Renal cortical epithelial cell (primary cell): ENCODE measurements at places on chromosomes 6 and 20.

GRCh38 chr6:158085261-158086053 lies 82.6 kb downstream of the SERAC1 start:
- no peak for DNase-seq

DNA sequence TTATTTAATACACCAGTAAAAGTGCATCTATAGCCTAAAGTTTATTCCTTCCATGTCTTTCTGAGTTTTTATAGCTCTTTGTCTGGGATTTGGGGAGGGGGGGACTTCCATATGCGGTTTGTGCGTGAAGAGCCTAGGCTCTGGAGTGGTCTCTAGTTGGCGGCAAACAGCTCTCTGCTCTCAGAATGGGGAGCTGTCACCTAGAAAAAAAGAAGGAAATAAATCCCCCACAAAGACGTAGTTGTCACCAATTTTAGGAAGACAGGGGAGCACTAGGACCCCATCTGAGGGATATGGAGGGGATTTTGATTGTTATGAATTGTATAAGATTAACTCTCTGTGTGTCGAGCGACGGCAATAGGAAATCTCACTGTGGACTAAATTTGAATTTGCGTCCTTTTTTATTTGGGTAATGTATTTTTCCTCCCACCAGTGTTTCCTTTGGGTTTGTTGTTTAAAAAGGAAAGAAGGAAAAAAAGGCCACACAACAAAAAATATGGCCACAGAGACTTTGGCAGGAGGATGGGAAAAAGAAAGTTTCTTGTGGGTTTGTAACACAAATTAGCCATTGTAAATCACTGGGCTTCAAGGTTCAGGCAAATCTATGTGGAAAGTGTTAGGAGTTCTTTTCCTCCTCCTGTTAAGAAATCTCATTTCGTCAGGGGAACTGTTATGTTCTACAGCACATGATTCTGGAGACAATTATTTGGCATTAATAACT lies 7.4 kb downstream of the POU3F2 start:
- no peak for DNase-seq

DNA sequence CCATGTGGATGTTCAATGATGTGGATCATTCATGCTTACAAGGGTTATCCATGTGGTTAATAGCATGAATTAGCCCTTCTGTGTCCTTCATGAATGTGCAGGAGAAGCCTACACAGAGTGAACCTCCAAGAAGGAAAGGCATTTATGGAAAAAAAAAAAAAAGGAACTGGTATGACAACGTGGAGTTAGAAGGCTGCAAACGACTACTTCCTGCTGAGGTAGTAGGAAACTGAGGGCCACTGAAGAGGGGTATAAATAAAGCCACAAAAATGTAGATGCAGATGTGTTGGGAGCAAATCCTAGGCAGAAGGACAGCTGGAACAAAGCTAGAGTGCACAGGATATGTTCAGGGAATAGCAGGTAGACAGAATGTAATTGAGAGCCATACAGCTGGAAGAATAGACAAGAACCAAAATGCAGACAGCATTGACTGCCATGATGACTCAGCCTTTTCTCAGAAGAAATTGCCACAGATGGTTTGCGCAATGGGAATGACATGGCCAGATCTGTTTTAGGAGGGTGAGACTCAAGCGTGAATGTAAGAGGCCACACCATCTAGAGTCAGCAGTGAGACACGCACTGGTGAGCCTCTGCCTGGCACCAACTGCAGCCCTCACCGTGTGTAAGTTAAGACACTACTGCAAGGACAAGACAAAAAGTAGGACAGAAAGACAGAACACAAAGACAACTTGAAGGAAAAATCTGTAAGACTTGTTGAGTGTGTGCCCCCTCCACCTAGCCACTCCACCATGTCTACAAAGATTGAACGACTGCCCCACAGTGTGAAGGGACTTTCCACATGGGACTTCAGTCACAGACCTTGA lies 79.8 kb downstream of the KIF13A start:
- peak; percentile 99 for DNase-seq

GRCh38 chr6:34317172-34317477 lies 68.3 kb upstream of the SMIM29 start:
- DNase-seq, result no peak

DNA sequence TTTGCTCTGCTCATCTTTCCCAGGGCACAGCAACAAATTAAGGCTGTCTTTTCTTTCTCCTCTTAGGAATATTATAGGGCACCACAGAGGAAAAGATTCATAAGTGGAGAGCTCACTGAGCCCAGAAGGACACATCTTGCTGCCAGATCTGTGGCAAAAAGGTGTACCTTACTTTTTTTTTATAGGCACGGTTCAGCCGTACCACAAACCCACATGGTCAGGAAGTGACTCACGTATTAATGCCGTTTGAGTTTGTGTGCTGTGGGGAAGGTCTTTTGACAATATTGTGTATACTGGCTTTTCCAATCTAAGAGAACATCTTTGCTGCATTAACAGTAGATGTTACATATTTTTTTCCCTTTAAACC lies 28.4 kb downstream of the PAQR8 start:
- peak; percentile 87 for DNase-seq

GRCh38 chr20:9200196-9200595 lies 131.3 kb downstream of the PLCB4 start:
- no peak for DNase-seq

DNA sequence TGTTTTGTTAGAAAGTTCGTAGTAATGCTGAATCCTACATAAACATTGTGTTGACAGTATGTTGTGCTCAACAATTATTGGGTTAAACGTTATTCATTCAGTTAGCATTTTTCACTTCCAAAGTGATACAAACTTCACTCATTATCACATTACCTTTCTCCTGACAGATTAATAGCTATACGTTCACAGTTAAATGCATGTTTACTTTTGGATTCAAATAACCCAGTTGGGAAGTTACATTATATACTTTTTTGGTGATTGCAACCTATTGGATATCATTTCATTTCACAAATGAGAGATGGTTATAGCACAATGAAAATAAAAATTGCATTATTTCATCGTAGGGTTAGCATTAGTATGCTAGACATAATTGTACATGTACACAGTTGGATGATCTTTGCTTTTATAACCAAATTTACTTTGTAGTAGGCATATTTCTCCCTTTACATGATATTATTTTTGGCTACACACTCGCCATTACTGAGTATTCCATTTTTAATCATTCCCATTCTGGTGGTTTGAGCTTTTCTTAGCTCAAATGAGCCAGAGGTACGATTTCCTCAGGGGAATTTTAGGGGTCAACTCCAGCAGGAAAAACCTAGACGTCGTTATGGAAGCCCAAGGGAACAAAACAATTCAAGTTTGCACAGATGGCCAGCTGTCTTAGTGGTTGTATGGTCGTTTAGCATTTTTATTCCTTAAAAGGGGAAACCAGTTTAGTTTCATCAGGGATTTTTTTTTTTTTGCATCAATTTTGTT lies 2.1 kb upstream of the HIVEP1 start:
- DNase-seq, result peak; percentile 69

- no peak for DNase-seq
These were observed 38.0 kb downstream of the BMP6 start for GRCh38 chr6:7763881-7764280.

- DNase-seq, result no peak
These were observed 33.2 kb downstream of the PANK2 start for GRCh38 chr20:3922223-3922982.

- DNase-seq, result no peak
These were observed 9.6 kb downstream of the SLC35A1 start for GRCh38 chr6:87482366-87482765.

DNA sequence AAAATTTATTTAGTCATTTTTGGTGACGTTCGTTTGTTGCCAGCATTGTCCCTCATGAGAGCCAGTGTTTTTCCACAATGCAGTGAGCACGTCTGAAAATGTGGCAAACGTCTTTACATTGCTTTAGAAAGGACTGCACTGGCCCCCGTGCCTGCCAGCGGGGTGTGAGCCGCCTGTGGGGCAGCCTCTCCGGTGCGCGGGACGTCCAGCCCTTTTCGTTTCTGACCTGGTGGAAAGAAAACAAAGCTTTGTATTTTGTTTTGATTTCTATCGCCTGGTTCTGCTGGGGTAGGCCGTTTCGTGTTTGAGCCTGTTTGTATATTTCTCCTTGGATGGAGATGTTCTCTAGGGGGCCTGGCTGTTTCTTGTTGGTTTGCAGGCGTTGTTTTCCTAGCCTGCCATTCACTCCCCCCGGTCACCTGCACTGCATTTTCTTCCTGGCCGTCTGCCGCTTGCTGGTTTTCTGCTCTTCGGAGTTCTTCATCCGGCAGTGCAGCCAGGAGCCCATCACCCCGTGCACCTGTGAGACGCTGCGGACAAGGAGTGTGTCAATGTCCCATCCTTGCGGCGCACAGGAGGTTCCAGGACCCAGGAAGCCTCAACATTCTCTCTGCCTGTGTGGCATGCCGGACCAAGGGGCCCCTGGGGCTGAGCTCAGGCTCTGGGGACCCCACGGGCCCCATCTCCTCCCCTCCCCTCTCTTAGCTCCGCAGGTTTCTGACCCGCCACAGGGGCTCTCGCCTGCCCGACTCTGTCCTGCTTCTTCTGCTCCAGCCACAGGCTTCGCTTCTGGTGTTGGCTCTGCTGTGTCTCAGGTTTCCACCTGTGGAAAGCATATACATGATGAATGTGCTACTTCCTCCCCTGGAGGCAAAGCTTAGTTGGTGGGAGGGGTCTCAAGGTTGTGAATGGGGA lies 100.5 kb downstream of the CDH4 start:
- DNase-seq, result no peak

GRCh38 chr6:144666781-144667180 lies 381.6 kb downstream of the UTRN start:
- no peak for DNase-seq

- no peak for DNase-seq
These were observed 56.8 kb downstream of the SNX9 start for GRCh38 chr6:157879873-157880254.

DNA sequence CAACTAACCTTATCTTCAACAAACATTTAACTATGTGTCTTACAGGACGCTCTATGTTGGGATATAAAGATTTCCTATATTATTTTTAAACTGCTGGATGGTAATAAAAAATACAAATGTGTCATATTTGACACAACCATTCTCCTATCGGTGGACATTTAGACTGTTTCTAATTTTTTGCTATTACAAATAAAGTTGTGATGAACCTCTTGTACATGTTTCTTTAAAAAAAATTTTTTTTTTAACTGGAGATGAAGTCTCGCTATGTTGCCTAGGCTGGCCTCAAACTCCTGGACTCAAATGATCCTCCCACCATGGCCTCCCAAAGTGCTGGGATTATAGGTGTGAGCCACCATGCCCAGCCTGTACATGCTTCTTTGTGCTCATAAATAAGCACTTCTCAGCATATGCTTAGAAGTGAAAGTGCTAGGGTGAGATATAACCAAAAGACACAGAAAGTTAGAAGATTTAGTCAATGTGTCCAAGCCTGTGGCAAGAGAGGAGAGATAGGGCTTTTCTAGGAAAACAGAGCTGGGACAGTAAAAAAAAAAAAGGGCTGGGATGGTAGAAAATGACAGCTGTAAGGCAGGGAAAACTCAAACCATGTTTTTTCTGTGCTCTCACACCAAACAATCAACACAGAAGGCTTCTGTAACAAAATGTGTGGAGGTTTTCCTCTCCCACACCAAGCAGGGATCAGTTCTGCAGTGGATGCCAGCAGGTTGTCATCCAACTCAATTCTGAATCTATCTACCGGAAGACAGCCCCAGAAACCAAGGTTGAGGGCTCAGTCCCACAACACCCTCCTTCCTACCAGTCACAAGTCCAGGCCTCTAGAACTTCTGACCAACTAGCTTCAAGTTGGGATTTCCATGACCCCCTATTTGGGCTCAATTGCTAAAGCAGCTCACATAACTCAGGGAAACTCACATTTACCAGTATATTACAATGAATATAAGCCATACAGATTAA lies 70.0 kb upstream of the SMIM29 start:
- DNase-seq, result no peak

DNA sequence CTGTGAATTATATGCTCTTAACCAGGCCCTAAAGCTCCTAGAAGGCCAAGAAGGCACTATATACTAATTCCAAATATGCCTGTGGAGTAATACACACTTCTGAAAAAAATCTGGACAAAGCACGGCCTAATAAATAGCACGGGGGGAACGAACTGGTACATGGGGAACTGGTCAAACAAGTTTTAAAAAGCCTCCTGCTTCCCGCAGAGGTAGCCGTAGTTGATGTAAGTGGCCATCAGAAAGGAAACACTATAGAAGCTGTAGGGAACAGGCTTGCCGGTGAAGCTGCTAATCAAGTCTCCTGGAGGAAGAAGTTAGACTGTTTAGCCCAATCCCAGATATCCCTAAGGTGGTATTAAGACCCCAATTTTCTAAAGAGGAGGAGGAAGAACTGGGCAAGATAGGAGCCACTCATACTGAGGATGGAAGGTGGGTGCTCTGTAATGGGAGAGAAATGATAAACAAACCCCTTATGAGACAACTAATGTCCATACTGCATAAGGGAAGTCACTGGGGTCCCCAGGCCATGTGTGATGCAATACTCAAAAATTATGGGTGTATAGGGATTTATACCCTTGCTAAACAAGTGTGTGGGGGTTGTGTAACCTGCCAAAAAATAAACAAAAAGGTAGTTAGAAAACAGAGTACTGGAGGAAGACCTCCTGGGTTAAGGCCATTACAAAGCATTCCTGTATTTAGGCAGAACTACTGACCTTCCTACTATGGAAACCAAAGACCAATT lies 27.1 kb upstream of the ZNF318 start:
- no peak for DNase-seq

DNA sequence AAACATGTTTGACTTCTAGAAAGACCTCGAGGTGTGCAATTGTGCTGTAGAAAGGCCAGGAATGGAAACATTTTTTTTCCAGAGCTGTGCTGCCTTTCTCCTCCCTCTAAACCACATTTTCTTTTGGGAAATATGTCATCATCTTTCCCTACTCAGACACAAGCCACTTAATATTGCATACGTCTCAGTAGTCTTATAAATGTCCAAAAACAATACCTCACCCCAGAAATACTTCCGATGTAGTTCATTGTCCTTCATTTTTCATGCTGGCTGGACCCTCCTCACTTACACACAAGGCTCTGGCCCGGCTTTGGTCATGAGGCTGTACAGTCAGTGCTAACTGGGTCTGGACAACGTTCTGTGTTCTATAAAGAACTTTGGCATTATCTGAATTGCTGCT lies 126.4 kb downstream of the SCML4 start:
- no peak for DNase-seq

DNA sequence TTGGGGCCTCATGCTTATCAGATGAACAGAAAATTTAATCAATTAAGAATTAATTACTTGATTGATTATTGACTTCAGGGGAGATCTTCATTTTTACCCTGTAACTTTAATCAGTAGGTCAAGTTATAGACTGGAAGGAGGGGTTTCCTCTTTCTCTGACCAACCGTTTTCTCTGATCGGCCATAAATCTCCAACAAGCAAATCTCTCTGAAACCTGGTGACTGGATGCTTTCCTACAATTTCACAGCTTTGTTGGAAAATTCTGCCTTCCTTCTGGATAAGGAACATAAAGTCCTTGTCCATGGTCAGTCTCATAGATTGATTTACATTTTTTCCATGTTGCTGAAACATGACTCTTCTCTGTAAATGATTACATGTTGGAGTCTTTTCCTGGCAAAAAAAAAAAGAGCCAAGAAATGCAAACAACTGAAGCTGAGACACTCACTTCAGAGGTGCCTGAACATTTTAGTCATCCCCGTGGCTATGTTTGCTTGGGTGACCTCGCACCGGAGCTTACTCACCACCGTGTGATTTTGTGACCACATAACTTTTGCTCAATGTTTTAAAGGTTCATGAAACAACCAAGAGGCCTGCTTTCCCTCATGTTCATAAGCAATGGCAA lies 31.0 kb downstream of the IRF4 start:
- DNase-seq, result peak; percentile 99
